Stimulated activated CD4-positive, alpha-beta T cell treated with anti-CD3 and anti-CD28 coated beads, Interleukin-4, amount 100 ng/mL, for 1 hour (primary cell): ENCODE measurements at places on chromosomes 6 and 20.

DNA sequence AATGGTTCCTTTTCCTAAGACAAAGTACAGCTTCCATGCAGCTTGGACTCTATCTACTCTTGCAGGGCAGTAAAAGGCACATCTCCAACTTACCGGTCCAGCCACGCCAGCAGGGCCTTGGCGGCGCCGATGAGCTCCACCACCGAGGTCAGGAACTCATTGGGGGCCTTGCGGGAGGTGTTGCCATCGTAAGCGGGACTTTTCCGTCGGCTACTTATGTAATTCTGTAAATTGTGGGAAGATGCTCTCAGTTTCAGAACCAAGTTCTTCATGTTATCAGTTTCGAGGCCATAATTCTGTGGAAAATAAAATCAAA, 68.5 kb downstream of the CNKSR3 start:
- DNase-seq, result no peak

- DNase-seq, result no peak
Observed at GRCh38 chr6:169811072-169811471, 59.6 kb downstream of the ERMARD start.

GRCh38 chr6:124040655-124041054, 237.0 kb downstream of the NKAIN2 start:
- DNase-seq, result no peak

DNA sequence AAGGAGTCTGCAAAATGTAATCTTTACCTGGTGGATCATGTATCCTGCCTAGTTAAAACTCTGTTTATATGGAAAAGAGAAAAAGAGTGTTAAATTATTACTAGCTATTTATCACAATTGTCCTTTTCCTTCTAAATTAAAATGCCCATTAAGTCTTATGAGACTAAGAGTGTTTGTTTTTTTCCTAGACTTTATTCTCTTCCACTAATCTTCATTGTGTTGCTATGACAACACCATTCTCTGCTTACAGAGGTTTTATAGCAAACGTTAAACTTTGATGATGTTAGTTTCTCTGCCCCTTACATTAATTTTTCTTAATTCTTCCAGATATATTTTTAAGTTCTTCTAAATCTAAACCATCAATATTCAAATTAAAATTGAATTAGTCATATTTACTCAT, 420.8 kb downstream of the TBC1D32 start:
- DNase-seq, result no peak

- DNase-seq, result no peak
Observed at GRCh38 chr6:61894536-61894935, 391.5 kb downstream of the KHDRBS2 start.

- DNase-seq, result no peak
Observed at GRCh38 chr20:13990465-13990864, at the start of gene SEL1L2. TSS of gene SEL1L2 (minus strand) at chr20:13990614. CDS start at chr20:13990534, 80 bp downstream.

GRCh38 chr6:87807475-87807874, 105.4 kb upstream of the AKIRIN2 start:
- no peak for DNase-seq

DNA sequence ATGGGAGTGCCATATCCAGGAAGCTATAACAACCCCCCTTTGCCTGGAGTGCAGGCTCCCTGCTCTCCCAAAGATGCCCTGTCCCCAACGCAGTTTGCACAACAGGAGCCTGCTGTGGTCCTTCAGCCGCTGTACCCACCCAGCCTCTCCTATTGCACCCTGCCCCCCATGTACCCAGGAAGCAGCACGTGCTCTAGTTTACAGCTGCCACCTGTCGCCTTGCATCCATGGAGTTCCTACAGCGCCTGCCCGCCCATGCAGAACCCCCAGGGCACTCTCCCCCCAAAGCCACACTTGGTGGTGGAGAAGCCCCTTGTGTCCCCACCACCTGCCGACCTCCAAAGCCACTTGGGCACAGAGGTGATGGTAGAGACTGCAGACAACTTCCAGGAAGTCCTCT, 56.7 kb upstream of the TMEM181 start:
- DNase-seq, result no peak

DNA sequence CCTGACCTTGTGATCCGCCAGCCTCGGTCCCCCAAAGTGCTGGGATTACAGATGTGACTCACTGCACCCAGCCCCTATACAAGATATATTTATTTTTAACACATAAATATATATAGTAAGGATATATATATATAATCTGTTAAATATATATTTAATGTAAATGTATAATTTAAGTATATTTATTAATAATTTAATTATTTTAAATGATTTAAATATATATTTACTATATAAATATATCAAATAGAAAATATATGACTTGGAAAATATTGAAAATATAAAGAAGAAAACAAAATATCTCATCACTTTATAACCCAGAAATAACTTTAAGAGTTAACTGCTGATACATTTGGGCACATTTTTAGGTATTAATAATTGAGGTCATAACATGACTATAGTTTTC, 324.7 kb downstream of the SYNE1 start:
- DNase-seq, result no peak

GRCh38 chr20:24768713-24769601, 180.1 kb upstream of the CST7 start:
- DNase-seq, result no peak

DNA sequence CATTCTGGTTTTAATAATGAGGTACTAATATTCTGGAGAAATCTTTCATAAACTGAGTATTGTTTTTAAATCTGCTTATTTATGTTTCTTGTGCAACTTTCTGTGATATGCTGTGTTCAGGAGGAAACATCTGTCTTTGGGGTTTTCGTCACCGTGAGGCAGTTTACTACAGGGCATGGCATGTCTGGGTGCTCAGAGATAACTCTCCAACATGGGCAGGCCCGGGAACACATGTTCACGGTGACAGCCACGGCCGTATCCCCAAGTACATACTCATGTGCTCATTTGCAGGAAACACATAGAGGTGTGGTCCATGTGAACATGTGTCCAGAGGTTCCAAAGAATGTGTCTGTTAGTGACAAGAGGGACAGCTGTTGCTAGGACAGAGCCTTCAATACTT, 62.1 kb upstream of the CNKSR3 start:
- DNase-seq, result no peak

DNA sequence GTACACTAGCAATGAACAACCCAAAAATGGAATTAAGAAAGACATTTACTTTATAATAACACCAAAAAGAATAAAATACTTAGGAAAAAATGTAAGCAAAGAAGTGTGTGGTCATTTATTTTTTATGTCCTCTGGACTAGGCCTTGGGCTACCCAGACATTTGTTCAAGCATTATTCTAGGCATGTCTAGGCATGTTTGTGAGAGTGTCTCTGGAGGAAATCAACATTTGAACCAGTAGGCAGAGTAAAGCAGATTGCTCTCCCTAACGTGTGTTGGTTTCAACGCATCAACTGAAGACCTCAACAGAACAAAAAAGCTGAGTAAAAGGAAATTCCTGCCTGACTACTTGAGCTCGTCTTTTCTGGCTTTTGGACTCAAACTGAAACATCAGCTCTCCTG, 84.5 kb downstream of the ANKEF1 start:
- no peak for DNase-seq

DNA sequence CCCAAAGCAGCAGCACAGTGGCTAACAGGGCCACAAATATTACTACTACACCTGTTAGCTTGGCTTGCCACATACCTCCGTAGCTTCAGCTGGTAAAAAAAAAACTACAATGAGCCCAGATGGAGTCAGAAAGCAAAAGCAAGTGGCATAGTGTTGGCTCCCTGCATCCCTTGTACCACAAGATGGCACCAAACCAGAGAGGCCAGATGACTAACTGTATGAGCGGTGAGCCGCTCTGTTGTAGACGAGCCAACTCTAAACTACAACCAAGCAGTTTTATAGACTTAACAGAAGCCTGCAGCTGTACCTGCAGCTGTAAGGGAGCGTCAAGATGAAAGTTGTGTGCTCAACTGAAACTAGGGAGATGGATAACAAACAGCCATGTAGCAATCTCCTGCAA, 84.5 kb upstream of the MCHR2 start:
- no peak for DNase-seq

DNA sequence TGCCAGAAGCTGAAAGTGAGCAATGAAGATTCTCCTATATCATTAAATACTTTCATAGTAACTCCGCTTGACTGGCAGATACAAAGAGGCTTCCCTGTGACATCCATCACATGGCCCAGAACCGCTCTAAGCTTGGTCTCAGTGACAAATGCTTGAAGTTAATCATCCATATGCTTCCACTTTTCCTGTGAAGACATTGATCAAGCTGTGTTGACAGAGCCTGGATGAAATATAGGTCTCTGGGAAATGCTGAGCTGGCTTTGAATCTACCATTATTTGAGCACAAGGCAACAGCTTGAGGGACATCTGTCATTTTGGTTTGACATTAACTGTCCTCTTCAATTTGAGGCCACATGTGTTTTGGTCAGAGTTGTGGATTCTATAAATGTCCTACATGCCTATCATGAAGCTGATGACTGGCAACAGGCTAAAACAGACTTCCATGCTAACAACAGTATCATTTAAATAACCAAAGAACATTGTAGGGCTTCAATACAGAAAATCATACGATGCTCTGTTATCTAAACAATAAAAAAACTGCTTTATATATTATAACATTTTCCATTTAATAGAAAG, 402.2 kb upstream of the IRAK1BP1 start:
- no peak for DNase-seq

DNA sequence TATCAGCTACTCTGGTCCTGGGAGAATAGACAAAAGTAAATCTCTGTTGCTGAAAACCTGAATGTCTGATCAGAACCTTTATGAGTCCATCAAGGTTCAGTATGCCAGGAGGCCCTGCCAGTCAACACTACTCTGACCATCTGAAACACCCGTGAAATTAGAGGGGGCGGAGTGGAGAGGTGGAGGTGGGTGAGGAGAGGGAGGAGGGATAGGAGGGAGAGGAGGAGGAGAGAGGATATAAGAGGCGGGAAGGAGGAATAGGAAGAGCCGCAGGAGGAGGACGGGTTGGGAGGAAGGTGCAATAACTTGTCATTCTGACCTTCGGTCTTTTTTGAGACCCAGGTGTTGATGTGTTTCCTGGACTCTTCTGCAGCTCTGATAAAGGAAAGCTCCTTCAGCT, 8.0 kb downstream of the SERPINB9 start:
- DNase-seq, result no peak

GRCh38 chr20:20549267-20549612, 163.2 kb downstream of the RALGAPA2 start:
- DNase-seq, result no peak

GRCh38 chr6:11654876-11655275, 117.3 kb downstream of the TMEM170B start:
- no peak for DNase-seq

DNA sequence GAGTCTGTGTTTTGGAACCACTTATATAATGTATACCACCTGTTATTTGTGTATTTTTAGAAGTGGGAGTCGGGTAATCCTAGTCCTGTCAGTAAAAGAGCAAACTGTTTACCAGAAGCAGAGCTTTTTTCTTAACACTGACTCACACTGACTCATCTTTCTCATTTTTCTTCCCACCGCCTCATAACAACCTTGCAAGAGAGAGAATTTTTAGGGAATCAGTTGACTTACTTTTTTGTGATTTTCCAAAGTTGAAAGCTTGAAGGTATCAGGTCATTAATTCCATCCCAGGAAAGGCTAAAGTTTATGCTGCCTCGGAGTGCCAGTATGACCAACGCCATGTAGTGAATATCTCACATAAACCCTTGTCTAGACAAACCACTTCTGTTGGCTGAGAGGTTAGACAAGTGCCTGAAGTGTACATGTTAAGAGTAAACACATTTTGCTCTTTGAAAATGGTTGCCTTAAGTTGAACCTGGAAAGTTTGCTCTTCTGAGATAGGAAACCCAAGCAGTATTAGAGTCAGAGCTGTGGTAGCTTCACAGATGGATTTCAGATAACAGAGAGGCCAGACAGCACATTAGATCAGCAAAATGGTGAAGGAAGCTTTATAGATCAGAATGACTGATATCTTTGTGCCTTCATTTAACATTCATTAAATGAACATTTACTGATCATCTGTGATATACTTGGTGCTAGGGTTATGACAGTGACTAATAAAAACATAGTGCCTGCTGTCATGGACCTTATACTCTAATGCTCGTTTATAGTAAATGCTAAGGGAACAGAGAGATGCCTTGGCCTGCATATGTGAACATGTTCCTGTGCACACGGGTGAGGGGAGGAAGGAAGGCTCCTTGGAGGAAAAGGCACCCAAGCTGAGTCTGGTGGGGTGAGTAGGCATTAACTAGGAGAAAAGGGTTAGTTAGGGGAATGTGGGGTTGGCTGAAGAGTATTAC, 29.1 kb upstream of the PKIG start:
- no peak for DNase-seq

DNA sequence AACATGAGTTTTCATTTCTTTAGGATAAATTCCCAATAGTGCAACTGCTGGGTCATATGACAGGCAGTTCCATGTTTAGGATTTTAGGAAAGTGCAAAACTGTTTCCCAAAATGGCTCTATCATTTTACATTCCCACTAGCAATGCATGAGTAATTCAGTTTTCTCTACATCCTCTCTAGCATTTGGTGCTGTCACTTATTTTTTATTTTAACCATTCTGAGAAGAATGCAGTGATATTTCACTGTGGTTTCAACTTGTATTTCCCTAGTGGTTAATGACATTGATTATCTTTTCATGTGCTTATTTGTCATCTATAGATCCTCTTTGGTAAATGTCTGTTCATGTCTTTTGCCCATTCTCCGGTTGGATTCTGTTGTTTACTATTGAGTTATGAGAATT, 82.7 kb downstream of the PHIP start:
- DNase-seq, result no peak

DNA sequence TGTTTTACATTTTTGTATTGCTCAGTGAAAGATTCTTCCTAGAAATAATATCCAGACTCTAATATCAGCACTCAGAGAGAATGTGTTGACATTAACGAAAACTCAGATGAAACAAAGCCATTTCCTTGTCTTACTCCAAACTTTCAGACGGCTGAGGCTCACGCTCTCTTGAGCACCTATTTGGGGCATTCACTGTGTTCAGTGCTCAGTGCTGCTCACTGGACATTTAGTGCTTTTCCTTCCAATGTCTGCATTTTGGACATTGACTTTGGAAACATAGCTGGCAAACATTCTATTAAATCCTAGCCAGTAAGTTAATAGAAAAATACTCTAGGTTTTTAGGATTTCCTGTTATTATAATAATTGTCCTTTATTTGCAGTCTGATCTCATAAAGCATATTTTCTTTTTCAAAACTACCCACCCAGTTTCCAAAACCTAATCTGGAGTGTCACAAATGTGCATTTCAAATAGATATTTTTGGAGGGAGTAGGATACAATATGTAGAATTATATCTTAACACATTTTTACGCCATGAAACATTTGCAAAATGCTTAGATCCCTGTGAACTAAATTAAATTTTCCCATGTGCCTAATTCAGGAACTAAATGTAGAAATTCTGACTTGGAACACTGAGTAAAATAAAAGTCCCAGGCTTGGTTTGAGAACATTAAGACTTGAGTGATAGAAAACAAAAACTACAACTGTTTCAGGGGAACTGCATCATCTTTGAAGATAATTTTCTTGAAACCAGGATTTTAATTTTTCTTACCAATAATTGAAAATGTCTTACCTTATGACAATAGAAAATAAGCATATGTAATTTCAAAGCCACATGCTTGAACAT, 91.7 kb upstream of the B3GAT2 start:
- DNase-seq, result no peak

DNA sequence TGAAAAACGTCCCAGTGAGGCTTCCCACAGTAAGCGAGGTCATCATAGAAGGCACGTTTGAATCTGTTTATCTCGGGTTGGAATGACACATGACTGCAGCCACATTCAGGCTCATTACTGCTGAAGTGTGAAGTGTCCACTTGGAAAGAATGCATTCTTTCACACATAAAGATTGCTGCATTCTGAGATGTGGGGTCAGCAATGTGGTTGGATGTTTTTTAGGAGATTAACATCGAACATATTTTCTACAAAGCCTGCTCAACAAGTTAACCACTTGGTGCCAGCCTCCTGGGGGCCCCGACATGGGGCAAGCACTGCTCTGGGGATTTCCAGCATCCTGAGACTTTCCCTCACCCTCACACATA, 79.9 kb downstream of the BMP6 start:
- no peak for DNase-seq
